ENCODE measurements at places on chromosomes 5 and 9.

GRCh38 chr5:110257971-110258370, 468.5 kb downstream of the TMEM232 start:
- no peak for DNase-seq

DNA sequence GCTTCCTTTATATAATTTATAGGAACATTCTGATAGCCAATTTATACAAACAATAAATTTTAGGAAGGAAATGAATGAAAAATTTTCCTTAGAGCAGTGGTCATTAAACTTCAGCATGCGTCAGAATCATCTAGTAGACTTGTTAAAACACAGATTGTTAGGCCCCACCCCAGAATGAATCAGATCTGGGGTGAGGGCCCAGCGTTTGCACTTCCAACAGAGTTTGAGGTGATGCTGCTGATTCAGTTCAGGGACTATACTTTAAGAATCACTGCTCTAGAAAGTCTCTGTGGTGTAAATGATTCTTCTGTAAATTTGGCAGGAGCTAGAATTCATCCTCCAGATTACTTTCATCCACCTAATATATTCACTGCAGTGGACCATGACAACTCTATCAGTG, 80.4 kb downstream of the SLC12A2 start:
- DNase-seq: no peak

DNA sequence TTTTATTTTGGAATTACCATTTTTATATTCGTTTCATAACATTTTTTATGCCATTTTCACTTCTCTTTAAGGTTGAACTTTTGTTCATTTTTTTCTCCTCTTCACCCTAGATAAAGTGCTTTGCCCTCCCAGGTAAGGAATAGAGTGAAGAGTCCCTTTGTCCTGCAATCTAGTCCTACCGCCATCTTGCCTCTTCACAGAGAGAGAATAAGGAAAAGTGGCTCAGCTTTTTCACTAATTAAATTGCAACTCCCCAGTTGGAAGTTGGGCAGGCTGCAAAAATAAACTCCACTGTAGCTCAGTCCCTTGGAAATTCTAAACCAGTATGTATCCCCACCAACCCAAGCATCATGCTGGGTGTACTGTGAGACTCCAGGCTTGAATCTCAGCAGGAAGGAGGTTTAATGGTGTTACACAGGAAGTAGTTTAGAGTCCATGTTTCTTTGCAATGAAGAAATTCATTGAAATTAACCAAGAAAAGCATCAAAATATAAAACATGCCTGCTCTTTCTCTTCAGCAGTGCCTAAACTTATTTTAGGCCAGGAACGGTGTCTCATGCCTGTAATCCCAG, 60.3 kb upstream of the PCSK1 start:
- DNase-seq: no peak

GRCh38 chr9:87212605-87213021, 265.3 kb upstream of the GAS1 start:
- DNase-seq: no peak

GRCh38 chr5:37391591-37391990, 12.5 kb downstream of the WDR70 start:
- no peak for DNase-seq

DNA sequence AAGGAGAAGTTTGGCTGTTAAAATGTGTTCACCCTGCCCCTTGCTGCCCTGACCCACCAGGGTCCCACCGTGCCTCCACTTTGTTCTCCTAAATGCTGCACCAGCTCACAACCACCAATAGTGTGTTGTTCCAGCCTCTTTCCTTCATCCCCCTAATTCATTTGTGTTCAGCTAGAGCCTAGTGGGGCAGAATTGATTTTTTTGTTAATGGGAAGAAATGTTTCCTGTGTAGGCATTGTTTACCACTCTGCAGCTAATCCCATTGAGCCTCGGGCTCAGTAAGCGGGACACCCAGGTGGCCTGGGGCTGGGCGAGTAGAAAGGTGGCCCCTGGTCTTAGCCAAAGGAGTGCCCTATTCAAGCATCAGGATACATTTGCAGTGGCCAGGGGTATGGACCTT, 127.6 kb downstream of the MVB12B start:
- peak; percentile 6 for DNase-seq

DNA sequence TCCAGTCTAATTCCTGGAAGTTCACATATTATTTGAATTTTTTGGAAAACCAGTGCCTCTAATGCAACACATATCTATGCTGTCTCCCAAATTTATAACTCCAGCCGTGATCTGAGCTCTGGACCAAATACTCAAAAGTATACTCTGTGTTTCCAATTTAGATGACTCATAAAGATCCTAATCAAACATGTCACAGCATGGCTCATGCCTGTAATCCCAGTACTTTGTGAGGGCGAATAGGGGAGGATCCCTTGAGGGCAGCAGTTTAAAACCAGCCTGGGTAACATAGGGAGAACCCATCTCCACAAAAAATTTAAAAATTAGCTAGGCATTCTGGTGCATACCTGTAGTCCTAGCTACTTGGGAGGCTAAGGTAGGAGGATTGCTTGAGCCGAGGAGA, 388.0 kb downstream of the CDH12 start:
- DNase-seq: no peak

- no peak for DNase-seq
Observed at GRCh38 chr5:98713027-98713426, 60.4 kb upstream of the RGMB start.

GRCh38 chr9:109342878-109343277, 22.0 kb upstream of the EPB41L4B start:
- DNase-seq: no peak

- no peak for DNase-seq
Observed at GRCh38 chr9:22722492-22722891, 275.9 kb downstream of the DMRTA1 start.

GRCh38 chr9:130219661-130220096, 45.9 kb upstream of the HMCN2 start:
- no peak for DNase-seq

DNA sequence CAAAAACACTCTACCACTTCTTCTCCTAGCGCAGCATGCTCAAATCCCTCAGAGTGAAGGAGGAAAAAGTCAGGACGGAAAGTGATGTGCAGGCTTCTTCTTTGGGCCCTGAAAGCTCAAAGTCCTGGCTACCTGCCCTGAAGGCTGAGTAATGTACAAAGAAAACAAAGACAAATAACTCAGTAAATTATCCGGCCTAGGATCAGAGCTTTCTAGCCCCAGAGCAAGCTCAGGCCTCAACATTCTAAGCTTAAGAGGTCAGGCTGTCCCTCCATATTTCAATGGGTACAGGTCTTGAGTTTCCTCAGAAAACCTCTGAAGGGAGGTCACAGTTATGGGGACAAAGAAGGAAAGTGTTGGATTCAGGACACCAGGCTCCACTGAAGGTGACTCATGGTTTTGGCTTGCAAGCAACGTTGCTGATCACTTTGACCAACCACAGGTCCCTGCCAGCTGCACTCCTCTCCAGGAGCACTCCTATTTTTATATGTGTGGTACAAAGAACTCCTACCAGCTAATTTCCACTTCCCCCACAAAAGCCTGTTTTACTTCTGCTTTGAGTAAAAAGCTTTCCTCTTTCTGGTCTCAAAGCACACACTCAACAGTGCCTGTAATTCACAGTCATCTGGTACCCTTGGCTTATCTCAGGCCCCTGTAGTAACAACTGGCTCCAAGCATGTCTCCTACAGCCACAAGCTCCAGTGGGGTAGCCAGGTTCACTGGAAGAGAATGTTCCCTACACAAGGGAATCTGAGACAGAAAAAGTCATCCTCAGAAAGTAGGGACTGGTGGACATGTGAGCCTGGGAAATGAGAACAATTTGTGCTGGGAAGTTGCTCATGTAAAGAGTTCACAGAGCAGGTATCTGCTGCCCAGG, 115.7 kb downstream of the UGCG start:
- DNase-seq: no peak

DNA sequence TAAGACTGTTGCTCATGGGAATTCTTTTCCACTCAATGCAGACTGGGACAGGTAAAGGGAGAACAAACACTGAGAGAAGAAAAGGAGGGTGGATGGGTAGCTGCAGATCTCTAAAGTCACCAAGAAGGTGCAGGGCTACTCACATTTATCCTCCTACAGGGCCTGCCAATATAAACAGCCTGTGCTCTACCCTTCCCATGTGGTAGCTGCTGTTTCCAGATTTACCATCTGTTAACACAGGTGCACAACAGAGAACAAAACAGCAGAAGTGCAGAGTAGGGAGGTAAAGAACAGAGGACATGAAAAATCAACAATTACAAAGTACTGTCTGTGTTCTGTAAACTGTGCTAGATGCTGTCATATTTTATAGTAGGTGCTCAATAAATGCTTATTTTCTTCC, 26.0 kb downstream of the JAKMIP2 start:
- DNase-seq: no peak

GRCh38 chr5:87137283-87137682, 130.4 kb upstream of the RASA1 start:
- DNase-seq: no peak

DNA sequence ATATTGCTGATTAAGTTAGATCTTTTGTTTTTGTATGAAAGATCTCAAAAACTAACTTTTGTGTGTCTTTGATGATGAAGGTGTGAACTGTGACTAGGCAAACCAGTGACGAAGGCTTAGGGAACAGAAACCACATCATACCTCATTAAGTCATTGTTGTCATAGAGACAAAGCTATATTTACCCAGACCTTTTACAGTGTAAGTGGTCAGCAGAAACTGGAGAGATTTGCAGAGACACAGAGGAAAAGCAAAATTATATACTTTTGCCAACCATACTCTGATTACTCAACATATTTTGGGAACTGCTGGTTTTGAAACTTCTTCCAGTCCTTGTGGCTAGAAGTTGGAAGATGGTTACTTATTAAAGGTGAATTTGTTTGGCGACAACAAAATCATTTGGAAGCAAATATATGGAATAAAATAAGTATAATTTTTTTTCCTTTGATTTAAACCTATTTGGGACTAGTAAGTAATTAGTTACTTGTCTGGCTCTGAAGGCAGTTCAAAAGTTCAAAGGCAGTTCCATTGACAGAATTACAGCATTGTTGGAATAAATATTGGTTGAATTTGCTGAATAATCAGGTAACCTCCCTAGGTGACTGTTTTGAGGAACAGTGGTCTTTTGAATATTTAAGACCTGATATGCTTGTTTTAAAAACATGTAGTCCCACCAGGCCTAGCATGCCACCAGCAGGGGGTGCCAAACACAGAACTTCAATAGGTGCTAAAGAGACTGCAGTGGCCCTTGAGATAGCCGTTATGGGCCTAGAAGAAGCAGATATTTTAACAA, 103.8 kb downstream of the RPS23 start:
- peak; percentile 69 for DNase-seq

- DNase-seq: no peak
Observed at GRCh38 chr9:114856215-114856941, 50.5 kb upstream of the TNFSF15 start.

GRCh38 chr9:115157245-115157674, 39.3 kb upstream of the TNC start:
- DNase-seq: no peak

DNA sequence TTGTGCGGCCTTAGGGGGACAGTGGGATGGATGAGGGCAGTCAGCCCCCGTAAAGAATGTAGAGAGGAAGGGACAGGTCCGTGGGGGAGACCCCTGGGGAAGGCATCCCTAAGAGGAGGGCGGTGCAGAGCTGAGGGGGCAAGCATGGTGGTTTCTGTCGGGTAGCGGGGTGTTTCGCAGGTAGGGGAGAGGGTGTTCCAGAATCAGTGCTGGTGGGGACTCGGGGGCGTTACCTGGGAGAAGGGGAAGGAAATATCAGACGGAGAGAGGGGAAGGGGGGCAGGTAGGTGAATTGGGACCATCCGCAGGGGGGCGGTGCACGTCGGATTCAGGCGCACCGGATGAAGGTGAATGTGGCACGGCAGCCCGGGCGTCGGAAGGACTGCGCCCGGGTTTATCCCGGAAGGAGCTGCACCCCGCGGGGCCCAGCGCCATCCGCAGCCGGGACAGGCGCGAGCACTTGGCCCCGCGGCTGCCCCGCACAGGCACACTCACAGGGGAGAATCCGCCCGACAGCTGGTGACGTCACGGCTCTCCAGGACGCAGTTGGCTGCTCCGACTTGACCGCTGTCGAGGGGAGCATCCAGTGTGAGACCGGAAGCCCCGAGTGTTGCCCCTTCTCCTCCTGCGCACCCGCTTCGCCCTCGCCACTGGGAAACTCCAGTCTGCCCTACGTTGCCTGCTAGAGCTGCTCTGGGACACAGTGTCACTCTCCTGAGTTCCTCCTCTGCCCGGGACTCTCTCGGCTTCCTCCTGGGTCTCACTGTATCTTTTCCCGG, 1.3 kb downstream of the CD72 start:
- DNase-seq: peak; percentile 81

GRCh38 chr5:135030123-135030955, 3.7 kb downstream of the PITX1 start:
- no peak for DNase-seq

GRCh38 chr9:18976709-18977531, 56.1 kb downstream of the SAXO1 start:
- no peak for DNase-seq

- DNase-seq: no peak
Observed at GRCh38 chr9:91757782-91758181, 192.2 kb downstream of the ROR2 start.

DNA sequence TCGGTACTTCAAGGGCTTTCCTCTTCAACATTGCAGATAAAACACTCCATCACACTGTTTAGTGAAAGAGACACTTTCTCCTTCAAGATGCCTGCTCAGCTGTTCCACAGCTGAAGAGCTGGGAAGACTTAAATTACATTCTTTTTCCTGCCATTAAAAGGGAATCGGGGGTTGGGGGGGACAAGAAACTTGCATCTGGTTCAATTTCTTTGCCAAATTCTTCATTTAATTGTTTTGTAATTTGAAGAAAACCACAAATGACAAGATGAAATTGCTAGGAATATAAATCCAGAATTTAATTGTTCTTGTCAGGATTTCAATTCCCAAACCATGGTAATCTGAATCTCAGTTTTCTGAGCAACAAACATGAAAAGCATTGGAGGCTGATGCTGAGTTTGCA, 478.3 kb downstream of the EBF1 start:
- no peak for DNase-seq

DNA sequence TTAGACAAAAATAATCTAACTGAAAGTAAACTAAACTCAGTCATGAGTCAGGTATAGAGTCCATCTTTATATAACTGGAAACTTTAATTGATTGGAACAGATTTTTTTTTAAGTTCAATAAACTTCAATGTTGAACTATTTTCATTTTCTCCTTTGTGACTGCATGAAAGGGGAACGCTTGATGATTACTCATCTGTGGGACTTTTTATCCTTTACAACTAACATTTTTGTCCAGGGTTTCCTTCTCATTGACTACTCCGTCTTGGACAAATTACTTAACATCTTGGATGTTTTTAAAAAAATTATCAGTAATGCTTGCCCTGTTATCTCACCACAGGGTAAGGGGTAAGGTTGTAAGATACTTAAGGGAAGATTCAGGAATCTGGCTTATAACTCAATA, 1658.4 kb downstream of the MAT2B start:
- DNase-seq: no peak

- DNase-seq: no peak
Observed at GRCh38 chr9:77589046-77589795, 58.9 kb downstream of the GNA14 start.

- DNase-seq: no peak
Observed at GRCh38 chr5:8517456-8517855, 648.5 kb downstream of the MTRR start.
